ENCODE measurements at places on chromosomes 6 and 20.

DNA sequence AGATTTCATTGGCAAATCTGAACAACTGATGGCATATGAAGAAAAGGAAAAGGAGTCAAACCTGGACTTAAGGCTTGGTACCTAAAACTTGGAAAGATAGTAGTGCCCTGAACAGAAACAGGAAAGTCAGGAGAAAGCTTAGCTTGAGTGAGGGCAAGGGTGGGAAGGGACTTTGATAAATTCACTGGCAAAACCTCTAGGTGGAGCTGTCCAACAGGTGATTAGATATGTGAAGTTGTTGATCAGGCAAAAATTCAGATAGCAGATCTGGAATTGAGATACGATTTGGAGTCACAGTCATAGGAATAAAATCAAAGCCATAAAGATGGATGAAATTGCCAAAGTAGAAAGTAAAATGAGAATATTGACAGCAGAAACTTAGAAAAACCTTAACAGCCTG, 16.1 kb upstream of the ZNF292 start:
- peak; percentile 41 for DNase-seq

DNA sequence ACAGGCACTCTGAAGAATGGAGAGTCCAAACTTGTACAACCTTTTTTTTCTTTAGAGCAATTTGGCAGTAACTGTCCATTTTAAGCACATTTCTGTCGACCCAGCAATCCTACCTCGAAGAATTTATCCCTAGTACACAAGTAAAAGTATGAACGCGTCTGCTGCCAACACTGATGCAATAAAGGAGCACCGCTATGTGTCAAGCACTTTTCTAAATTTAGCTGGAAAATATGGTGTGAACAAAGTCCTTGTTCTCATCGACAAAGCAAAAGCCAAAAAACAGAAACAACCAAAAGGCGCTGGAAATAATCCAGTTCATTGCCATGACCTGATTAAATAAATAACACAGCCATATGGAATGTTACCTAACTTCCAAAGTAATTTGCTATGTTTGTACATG, 1.1 kb downstream of the DPM1 start:
- DNase-seq, result peak; percentile 27

- no peak for DNase-seq
Measured at GRCh38 chr6:149962461-149963211, 1.1 kb upstream of the ULBP1 start.

DNA sequence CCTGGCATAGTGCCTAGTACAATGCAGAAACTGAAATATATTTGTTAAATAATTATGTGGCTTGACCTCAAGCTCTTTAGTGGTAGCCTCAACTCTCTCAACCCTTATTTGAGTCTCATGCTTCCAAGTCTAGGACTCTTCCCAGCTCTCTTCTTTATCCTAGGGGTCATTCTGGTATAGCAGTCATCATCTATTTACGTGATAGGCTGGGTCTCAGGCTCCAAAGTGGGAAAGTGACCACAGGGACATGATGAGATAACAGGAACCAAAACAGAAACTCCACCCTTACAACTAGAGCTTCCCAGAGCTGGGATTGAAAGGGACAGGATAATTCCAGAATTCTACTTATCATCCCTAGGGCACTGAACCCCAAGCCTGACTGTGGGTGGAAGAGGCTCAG, 17.7 kb upstream of the MAP3K7 start:
- no peak for DNase-seq

- DNase-seq, result peak; percentile 56
Measured at GRCh38 chr6:56862415-56863175, 92.3 kb upstream of the BEND6 start.

DNA sequence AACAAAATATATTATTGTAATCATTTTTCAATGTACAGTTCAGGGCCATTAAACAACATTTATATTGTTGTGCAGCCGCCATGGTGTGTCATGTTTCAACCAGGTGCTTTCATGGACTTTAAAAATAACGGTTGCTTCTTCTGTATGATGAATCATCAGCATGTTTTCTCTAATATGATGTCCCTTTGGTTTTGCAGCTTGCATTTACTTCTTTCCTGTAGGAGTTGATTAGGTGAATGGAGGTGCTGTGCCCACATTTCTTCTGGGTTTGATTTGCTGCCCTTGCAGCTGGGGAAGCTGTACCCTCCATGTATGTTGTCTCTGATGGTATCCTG, 54.9 kb upstream of the TULP4 start:
- no peak for DNase-seq

GRCh38 chr6:21295506-21296240, 297.9 kb upstream of the SOX4 start:
- DNase-seq, result no peak

GRCh38 chr20:24469116-24469893, at the start of gene SYNDIG1:
TSS of gene SYNDIG1 (plus strand) at chr20:24469629. CDS start at chr20:24543098, 73,469 bp downstream.
- peak; percentile 47 for DNase-seq

DNA sequence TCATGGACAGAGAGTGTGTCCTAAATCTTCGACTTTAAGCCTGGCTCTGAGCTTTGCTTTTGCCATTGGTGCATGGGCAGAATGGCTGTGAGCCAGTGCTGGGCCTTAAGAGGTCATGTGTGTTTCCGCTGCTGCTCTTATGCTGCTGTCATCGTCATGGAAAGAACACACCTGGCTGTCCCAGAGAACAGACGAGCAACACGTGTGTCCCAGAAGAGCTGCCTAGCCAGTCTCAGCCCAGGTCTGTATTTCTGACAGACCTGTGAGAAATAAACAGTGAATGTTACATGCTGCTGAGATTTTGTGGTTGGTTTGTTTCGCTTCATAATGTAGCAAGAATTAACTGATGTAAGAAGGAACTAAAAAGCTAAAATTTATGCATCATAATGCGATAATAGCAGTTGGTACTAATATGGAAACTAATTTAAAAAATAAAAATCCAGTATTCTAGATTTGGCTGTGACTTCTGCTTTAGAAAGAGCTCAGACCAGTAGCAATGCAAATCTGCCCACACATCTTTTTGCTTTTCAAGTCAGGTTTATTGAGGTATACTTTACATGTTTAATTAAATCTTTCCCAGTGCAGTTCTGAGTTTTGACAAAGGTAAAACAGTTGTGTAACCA, 11.5 kb upstream of the SCP2D1 start:
- no peak for DNase-seq

DNA sequence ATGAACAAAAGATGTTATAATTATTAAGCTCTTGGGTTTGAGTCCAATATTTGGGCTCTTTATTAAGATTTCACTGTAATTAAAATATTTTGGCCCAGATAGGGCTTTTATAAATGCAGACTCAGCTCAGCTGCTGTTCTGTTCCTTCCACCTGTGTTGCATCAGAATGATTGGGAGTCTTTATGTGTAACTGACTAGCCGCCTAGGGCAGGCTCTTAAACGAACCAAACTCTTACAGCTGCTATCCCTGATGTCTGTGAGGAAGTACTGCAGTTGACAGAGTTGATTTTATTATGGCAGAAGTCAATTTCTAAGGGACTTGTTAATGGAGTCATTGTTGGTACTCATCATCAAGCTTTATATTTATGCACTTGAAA, 144.7 kb downstream of the MYO6 start:
- no peak for DNase-seq

GRCh38 chr6:163705923-163706322, 291.4 kb downstream of the QKI start:
- no peak for DNase-seq

- DNase-seq, result no peak
Measured at GRCh38 chr6:102493485-102493884, 1100.0 kb downstream of the GRIK2 start.

GRCh38 chr6:79005497-79005896, 72.6 kb downstream of the PHIP start:
- no peak for DNase-seq

DNA sequence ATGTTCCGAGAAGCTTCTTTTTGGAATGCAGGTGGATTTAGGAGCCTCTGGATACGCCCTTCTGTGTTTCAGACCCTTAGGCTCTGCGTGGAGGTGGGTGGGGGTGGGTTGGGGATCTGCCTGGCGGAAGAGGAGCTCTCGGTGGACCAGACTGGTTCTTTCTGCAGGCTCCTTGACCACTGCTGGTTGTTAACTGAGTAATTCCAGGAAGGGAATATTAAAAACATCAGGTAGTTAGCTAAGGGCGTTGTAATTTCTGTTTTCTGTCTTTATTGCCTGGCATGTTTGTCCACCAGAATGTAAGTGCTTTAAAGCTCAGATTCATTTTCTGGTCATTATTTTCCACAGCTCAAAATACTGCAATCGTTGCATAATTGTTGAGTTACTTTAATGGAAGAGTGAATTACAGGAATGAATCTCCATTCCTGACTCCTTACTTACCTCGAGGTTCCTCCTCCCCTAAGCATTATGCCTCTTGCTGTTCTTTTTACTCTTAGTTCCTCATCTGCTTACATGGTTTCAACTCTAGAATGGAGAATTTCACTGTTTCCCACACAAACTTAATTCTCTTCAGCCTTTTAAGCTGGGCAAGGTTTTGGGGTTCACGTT, 5.9 kb downstream of the CDYL start:
- DNase-seq, result no peak

GRCh38 chr6:39369987-39370386, 47.5 kb upstream of the KCNK16 start:
- DNase-seq, result no peak

DNA sequence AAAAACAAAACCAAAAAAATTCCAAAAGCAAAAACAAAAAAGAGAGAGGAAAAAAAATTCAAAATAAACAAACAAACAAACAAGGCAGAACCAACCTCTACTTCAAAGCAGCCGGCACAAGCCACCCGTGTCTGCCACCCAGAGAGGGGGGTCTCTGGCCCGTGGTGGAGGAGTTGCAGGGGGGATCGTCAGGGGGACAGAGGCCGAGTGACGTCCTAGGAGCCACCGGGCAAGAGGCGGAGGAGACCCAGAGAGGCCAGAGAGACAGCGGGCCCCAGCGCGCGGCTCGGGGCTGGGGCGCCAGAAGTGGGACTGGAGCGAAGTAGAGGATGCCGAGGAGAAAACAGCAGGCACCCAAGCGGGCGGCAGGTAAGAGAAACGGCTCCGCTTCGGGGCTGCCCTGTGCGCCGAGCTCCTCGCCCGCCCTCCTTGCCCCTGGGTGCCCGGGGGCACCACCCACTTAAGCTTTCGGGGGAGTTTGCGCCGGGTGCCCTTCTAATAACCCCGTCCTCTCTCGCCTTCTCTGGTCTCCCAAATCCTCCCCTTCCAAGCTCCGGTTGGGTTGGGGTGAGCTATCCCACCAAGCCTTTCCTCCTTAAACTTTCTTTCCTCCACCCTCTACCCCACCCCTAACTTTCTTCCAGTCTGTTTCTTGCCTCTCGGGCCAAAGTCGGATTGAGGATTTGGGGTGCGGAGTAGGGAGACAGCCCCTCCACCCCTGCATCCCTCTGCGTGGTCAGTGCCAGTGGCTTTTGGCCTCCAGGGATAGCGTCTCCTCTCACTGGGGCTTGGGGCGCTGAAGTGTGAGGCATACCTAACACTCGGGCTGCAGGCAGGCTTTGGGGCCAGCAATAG, 1.0 kb downstream of the TSHZ2 start:
- no peak for DNase-seq

GRCh38 chr6:70709826-70710225, 42.1 kb downstream of the SMAP1 start:
- DNase-seq, result peak; percentile 75

DNA sequence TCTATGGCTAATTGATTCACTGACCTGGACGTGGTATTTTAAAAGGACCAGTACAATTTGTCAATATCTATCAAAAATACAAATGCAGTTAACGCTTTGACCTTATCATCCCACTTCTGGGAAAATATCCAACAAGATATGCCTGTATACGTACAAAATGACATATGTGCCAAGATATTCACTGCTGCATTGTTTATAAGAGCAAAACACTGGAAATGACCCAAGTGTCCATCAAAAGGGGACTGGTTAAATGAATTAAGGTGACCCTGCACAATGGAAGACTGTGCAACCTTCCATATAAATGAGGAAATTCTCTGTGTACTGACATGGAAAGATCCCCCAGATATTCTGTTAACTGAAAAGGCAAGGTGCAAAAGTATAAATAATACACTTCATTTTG, 13.9 kb downstream of the TRAM2 start:
- no peak for DNase-seq

DNA sequence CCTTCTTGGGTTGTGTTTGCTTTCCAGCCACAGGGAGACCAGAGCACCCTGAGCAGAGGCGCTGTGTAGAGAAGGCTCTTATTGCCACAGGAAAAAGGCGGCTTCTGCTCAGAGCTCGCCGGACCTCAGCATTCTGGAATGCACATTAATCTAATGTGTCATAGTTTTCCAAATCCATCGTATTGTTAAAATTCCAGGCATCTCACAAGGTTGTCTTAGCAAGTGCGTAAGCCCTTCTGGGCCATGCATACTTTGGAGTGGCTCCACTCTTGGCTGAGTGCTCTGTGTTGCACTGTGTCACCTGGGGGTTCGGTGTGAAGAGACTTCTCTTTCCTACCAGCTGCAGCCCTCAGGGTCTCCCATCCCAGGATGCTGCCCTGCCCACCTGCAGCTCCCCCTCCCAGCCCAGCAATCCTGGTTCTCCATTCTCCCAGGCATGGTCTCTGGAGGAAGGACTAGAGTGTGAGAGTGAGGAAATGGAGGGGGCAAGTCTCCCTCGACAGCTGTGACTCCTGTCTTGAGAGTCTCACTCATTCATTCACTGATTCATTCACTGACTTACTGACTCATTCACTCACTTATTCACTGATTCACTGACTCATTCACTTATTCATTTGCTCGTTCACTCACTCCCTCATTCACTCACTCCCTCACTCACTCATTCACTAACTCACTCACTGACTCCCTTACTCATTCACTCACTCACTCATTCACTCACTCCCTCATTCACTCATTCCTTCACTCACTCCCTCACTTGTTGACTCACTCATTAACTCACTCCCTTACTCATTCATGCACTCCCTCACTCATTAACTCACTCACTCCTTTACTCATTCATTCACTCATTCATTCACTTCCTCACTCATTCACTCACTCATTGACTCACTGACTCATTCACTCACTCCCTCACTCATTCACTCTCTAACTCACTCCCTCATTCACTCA, 83.7 kb upstream of the MPC1 start:
- DNase-seq, result peak; percentile 93

- peak; percentile 99 for DNase-seq
Measured at GRCh38 chr6:44071670-44072451, 55.4 kb downstream of the MRPL14 start.

DNA sequence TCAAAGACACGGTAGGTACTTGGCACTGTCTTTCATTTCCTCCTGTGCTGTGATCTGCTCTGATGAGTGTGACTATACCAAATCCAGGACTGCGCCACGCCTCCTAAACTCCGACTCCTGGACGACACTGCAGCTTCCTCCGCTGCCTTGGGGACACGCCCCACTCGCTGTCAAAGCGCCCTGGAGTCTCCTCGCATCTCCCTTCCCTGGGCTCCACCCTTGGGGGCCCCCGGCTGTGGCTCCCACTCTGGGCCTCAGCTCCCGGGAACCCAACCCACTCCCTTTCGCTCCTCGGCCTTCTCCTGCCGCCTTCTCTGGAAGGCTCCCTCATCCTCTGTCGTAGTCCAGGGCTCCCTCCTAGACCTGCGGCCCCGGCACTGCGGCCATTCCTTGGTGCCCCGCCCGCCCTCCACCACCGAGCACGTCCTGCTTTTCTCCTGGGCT, 61.2 kb downstream of the RSPH3 start:
- DNase-seq, result peak; percentile 21

GRCh38 chr6:32972353-32973143, 4.2 kb downstream of the BRD2 start:
- DNase-seq, result no peak

- peak; percentile 87 for DNase-seq
Measured at GRCh38 chr20:324177-325044, 941 bp upstream of the SOX12 start.

All from fibroblast of skin of right biceps (primary cell).